ENCODE measurements at places on chromosomes 2 and 18. TPM values are rescaled to one million over a fixed set of nuclear protein-coding genes. Genes with fewer than 3 reads are reported as not detected.

DNA sequence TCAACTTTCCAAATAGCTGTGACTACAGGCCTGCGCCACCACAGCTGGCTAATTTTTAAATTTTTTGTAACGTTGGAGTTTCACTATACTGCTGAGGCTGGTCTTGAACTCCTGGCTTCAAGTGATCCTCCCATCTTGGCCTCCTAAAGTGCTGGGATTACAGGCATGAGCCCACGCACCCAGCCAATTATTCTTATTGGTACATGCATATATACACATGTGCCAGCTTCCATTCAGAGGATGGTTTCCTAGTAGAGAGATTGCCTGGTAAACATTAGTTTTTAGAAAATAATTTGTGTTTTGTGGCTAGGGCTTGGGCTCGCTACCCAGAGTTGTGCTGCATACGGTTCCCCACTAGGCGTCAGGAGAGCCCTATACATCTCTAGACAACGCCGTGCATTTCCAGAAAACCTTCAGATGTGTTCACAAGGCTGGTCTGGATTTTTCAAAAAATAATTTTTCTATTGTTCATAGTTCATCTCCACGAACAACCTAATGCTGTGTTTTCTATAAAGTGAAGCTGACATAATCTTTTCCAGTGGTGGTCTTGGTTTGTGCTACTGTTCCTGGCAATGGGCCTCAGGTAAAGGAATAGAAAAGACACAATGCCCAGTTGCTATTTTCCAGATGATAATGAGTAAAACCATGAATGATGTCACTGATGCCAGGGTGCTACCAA is 14.6 kb upstream of the AFG3L2 start:
- DNase-seq: peak; percentile 54

- DNase-seq: no peak
These were observed 38.0 kb upstream of the ACVR2A start for GRCh38 chr2:147806846-147807245.

- no peak for DNase-seq
These were observed 63.3 kb downstream of the KYNU start for GRCh38 chr2:142940606-142941223.

DNA sequence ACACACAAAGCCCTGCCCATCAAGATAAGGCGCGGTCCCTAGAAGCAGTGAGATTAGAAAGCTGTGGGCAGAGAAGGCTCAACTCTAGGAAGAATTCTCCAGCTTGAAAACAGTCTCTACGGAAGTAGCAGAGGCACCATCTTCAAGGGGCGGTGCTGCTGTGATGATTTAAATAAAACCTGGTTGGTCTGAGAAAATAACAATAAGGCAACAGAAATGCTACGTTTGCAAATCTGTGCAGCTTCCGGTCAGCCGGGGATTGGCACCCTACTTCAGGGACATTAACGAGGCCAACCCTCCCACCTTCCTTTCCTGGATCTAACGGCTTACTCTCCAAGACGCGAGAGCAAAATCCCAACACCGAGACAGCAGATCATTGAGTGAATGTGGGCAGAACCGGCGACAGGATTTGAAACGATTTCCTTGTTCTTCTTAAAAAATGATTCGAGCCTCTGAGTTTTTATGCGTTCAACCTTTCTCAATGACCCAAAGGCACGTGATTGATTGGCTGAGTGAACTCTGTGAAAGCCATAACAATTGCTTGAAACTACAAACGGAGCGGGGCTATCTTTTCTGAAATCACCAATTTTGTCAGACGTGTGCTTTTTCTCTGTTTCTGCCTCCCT is 93.7 kb upstream of the ZNF516 start:
- DNase-seq: no peak

DNA sequence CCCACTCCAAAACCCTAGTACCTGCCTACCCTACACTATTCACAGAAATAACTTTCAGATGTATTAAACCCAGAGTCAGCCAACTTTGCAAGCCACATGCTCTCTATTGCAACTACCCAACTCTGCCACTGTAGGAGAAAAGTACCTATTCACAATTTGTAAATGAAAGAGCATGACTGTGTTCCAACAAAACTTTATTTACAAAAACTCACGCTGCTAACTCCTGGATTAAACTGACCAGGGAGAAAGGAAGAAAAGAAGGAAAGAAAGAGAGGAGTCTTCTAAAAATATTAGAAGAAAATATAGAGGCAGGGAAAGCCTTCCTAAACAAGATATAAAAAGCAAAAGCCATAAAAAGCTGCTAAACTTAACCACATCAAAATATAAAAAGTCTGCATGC is 24.6 kb downstream of the SLC1A4 start:
- DNase-seq: no peak

DNA sequence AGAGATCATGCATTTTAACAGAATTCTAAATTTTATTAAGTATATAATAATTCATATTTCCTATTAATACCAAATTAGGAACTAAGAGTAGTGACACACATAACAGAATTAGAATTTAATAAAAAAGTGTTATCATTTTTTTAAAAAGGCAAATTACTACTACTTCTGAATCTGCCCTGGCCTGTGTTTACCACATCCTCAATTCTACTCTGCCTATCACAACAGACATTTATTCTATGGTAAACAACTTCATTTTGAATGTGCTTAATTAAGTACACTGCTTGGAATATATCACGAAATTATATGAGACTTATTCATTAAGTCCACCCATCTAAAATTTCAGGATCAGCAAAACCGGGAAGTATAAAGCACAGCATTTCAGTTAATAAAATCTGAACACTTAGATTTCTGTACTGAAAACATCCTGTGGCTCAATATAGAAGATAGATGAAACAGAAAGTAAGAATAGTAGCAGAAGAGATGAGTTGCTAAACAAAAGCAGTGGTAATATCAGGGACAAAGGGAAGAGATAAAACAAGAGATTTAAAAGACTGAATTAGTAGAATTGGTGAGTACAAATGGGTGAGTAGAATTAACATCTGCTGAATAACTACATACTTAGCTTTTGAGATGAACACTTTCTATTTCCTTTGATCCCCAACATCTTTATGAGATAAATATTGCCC is 3.7 kb downstream of the SMC6 start:
- DNase-seq: no peak

GRCh38 chr2:24400207-24400907 is 40.0 kb upstream of the ITSN2 start:
- no peak for DNase-seq

DNA sequence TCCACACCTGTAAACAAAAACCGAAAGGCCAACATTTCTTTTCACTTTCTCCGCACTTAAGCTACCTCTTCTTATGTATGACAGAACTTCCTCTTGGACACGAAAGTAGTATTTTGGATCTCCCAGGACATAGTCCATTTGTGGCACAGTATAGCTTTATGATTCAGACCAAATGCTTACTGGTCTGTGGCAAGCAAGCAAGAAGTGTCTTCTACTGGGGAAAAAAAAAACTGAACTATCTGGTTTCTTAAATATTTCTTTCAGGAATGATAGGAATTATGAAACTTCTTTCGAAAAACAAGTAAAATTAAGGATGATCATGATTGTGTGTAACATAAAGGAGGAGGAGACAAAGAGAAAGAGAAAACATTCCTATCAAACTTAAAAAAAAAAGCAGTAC is 33.6 kb downstream of the SRBD1 start:
- no peak for DNase-seq

- DNase-seq: no peak
These were observed 12.2 kb downstream of the MYOM1 start for GRCh38 chr18:3207565-3207964.

DNA sequence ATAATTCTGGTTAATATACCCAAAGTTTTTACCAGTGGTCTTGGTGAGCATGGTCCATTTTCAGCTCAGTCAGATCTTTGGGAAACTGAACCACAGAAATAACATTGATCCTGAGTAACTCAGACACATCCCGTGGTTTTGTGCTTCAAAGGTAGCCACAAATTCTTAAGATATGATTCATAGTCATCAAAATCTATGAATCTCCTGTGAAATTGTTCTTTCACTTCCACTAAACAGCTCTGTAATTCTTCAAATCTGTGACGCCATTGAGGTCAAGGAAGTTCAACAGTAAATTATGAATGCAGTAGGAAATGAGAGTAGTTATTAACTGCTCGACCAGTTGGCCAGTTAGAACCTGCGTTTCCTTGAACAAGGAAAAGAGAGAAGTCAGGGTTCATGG is 147.3 kb downstream of the IRS1 start:
- DNase-seq: no peak

GRCh38 chr2:213766062-213766461 is 481.8 kb downstream of the SPAG16 start:
- DNase-seq: no peak

Gene ASIC4
- not detected for total RNA-seq

Gene MYO7B
- 1.2 TPM for total RNA-seq

Gene CTAGE1
- total RNA-seq: not detected

Gene VSNL1
- total RNA-seq: not detected
